ENCODE measurements at places on chromosomes 3 and 15.

GRCh38 chr3:13715167-13715954 is 164.5 kb downstream of the WNT7A start:
- no peak for DNase-seq

- DNase-seq: peak; percentile 2
Measured at GRCh38 chr3:105277656-105278055, 89.1 kb upstream of the ALCAM start.

DNA sequence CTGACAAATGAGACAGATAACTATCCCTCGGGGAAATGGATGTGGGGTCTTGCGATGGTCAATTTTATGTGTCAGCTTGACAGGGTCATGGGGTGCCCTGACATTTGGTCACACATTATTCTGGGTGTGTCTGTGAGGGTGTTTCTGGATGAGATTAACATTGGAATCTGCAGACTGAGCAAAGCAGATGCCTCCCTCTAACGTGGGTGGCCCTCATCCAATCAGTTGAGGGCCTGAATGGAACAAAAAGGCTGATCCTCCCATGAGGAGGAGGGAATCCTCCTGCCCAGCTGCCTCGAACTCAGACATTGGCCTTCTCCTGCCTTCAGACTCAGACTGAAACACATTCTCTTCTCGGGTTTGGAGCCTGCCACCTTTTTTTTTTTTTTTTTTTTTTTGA is 69.0 kb downstream of the MINAR1 start:
- no peak for DNase-seq

DNA sequence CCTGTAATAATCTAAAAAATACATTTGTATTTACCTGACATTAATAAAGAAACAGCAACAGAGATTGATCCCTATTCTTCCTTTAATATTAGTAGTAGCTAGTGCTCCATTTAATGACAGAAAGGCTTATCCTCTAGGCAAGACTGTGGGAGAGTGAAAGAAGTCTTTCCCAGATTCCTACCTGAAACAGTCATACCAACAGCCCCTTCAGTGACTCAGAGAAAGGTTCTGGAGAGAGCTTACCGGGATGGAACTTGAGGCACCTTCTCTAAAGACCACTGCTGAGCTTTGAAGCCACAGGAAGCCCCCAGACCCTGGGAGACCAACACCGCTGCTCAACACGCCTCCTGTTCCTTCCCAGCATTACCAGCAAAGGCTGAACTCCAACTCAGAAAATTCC is 66.9 kb upstream of the FGF12 start:
- no peak for DNase-seq

GRCh38 chr3:19190602-19191001 is 42.3 kb downstream of the KCNH8 start:
- DNase-seq: no peak

GRCh38 chr15:81091889-81092558 is 42.0 kb upstream of the CFAP161 start:
- DNase-seq: peak; percentile 93

DNA sequence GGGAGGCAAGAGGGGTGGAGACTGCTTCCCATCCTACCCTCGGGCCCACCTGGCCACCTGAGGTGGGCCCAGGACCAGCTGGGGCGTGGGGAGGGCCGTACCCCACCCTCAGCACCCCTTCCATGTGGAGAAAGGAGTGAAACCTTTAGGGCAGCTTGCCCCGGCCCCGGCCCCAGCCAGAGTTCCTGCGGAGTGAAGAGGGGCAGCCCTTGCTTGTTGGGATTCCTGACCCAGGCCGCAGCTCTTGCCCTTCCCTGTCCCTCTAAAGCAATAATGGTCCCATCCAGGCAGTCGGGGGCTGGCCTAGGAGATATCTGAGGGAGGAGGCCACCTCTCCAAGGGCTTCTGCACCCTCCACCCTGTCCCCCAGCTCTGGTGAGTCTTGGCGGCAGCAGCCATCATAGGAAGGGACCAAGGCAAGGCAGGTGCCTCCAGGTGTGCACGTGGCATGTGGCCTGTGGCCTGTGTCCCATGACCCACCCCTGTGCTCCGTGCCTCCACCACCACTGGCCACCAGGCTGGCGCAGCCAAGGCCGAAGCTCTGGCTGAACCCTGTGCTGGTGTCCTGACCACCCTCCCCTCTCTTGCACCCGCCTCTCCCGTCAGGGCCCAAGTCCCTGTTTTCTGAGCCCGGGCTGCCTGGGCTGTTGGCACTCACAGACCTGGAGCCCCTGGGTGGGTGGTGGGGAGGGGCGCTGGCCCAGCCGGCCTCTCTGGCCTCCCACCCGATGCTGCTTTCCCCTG is 2.2 kb upstream of the FES start:
- DNase-seq: no peak

DNA sequence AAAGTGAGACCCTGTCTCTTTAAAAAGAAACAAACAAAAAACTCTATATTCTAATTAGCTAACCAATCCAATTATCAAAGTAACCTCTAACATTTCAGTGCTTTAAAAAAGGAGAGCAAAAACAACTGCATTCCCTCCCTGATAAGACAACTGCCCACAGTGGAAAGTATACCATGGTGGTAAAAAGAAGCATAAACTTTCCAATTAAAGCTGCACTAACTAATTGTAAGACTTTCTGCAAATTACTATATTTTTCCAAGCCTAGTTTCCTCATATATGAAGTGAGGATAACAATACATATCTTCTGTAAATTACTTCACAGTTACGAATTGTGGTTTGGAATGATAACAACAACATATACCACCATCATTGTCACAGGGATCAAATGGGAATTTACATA is 35.5 kb downstream of the STAG1 start:
- no peak for DNase-seq

GRCh38 chr3:71805199-71805598 is 20.3 kb upstream of the PROK2 start:
- no peak for DNase-seq

DNA sequence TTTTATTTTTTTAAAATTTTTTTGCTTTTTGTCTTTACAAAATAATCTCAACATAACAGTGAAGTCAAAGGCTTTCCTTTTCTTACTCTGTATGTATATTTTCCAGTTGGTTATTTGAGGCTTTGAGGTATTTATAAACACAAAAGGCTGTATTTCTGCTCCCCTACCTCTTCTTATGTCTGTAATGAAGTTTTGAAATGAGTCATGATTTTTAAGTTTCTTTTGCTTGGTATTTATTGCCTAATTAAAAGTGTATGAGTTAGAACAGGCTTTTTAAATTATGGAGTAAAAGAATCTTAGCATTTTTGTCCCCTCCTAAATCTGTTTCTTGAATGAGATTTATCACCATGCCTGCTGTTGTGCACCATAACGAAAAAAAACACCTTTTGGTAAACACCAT is 66.0 kb downstream of the DCUN1D1 start:
- peak; percentile 34 for DNase-seq
